ENCODE measurements at places on chromosomes 3 and 15.

DNA sequence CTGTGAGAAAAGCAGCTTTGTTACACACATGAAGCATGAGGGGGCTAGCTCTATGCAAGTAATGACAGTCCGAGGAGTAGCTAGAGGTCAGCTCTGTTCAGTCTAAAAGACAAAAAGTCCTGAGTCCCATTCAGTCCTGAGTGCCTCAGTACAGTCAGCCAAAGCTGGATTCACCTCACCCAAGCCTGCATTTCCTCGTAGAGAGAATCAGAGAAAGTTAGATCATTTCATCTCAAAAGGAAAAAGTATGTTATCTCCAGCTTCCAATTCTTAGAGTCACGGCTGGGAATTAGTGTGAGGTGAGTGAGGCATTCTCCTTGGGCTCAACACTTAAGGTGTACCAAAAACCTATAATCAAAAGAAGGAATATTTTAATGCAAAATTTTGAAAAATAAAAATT lies 5.9 kb upstream of the ACP3 start:
- no peak for DNase-seq

- no peak for DNase-seq
These were observed 39.2 kb upstream of the LEKR1 start for GRCh38 chr3:156787001-156787400.

- DNase-seq, result no peak
These were observed 120.2 kb upstream of the IGF1R start for GRCh38 chr15:98528046-98528725.

DNA sequence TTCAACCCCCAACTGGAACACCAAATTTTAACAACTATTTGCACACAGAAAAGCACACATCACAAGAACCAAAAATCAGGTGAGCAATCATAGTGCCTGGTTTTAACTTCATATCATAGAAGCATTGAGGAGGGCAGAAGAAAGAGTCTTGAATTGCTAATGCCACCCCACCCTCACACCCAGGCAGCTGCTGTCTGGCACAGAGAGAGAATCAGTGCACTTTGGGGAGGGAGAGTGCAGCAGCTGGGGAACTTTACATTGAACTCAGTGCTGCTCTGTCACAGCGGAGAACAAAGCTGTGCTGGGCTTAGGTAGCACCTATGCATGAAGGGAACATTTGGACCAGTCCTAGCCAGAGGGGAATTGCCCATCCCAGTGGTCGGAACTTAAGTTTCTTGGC lies 76.0 kb upstream of the KBTBD8 start:
- DNase-seq, result no peak

DNA sequence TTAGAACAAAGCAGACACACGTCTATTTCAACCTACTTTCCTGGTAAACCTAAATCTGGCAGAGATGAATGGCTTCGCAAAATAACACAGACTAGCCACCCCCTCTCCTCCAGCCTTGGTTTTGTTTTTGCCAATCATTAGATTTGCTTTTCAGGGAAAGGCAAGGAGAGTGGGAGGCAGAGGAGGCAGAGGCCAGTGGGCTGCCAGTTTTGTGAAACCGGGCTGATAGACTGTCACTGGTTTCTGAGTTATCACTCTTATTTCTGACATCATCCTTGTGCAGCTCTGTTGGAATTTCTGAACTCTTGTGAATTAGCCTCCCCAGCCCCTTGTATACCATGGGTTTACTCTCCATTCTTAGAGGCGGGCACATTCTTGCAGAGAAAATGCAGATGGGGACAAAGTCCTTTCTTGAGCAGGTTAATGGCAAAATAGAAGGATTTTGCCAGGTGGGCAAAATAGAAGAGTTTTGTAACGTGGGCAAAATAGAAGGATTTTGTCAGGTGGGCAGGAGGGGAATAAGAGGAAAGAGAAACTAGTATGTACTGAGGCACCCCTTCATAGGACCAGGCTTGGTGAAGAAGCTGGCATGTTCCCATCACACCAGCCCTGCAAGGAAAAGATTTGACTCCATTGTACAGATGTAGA lies 3.2 kb upstream of the FEM1B start:
- no peak for DNase-seq

- DNase-seq, result no peak
These were observed 848 bp downstream of the NCEH1 start for GRCh38 chr3:172709774-172710663.

GRCh38 chr3:124429129-124429815 lies 301.0 kb upstream of the UMPS start:
- peak; percentile 30 for DNase-seq

DNA sequence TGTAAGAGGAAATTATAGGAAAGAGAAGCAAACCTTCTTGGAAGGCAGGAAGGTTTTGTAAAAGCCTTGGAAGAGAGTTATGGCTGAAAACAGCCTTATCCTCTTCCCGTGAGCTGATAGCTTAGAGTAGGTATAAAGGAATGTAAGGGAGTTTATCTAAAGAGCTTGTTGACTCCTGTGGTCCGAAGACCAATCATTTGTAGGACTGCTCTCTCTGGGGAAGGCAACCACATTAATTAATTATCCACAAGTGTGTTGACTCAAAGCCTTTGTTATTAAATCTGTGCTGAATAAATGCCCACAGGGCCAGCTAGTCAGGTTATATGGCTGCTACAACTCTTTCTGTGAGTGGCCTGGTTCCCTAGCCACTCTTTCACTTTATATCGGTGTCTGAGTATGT lies 452.1 kb upstream of the RASGRP1 start:
- peak; percentile 44 for DNase-seq

GRCh38 chr3:11221818-11222415 lies 50.3 kb upstream of the ATG7 start:
- DNase-seq, result no peak

- no peak for DNase-seq
These were observed 6.1 kb downstream of the IQCF5 start for GRCh38 chr3:51869304-51869703.

DNA sequence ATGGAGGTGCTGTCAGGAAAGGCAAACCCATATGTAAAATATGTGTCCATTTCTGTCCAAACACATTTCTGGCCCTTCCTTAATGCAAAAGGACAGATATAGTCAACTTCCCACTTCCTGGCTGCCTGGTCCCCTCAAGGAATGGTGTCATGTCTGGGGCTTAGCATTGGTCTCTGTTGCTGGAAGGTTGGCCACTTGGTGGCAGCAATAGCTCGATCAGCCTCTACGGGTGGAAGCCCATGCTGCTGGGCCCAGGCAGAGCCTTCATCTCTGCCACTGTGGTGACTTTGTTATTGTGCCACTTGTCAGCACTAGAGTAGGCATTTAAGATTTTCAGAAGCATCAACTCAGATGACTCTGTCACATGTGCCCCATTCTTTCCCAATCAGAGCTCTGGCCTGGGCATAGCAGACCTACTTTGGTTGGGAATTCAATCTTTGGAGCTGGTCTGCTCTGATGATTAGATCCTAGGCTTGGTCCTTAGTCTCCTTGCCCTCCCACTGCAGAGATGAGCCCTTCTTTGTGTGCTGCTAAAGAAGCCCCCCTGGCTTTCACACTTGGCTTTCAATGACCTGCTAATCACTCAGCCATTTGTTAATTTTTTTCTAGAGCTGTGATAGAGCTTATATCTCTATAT lies 51.0 kb upstream of the SPSB4 start:
- peak; percentile 49 for DNase-seq

DNA sequence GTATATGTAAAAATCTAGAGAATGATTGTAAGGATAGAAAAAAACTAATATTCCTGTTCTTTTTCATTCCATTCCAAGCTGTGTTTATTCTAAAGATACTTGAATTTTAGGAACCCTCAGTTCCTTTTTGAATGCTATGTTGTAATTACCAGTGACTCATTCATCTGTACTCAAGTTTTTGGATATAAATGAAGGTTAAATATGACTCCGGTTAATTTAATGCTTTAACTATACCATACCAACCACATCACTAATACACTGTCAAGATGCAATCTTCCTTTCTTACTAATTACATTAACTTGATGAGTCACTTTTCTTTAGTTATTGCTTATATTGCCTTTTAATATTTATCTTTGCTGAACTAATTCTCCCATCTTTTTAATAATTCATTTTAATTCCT lies 68.8 kb upstream of the ZNF148 start:
- DNase-seq, result peak; percentile 55

DNA sequence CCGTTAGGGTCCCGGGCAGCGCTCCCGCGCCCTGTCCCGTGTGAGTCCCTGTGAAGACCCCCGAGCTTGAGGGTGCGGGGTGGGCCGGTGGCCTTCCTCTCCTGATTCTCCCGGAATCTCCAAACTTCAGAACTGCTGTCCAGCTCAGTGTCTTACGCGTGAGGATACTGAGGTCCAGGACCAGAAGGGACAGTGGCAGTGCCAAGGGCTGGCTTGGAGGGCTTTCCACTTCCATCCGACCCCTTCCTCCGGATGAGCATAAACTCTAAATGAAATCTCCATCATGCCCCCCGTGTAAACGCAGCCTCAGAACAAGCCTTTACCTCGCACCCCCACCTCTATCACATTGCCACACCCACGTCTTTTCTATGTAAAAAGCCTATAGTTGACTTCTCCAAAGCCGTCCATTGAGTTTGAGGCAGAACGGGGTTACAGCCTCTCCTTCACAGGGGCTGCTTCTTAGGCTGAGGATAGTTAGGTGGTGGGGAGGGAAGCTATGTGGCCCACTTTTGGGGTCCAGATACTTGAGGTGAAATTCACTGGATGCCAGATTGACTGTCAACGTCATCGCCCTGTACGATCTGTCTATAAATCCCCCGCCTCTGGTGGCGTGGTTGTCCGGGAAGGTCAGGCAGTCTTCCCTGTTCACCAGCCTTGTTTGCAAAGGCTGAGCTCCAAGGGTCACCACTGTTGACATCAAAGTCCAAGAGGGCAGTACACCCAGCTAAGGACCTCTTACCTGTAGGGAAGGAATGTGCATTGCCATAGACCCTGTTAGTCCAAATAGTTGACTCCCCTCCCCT lies 1.1 kb downstream of the EDEM1 start:
- DNase-seq, result peak; percentile 33

GRCh38 chr15:32060706-32061105 lies 30.4 kb downstream of the CHRNA7 start:
- DNase-seq, result no peak

DNA sequence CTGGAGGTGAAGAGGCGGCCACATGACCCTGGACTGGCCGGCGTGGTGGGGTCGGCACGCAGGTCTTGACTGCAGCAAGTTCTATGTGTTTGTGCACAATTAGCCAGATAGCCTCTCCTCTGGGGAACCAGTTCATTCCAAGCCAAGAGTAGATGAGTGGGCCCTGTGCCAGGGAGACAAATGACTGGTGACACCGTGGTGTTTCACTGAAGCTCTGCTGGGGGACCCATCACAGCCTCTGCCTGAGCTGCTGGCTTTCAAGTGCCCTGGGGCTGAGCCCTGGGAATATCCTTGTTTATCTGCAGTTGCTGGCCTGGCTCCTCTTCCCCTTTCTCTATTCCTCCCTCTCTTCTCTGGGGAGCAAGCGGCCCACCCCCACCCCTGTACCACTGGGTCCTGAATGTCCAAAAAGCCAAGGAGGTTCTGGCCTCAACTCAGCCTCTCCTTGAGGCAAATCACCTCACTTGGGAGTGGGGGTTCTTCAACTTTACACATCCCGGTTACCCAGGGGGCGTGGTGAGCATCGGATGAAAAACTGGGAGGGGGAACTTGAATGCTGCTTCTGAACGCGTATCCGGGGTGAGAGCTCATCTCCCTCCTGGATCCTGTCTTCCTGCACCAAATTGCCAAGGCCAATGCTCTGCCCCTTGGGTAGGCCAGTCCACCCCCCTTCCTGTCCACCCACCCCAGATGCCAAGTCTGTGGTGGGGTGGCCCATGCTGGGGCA lies 199.6 kb upstream of the LYSMD4 start:
- DNase-seq, result no peak

GRCh38 chr3:74768010-74768409 lies 153.6 kb upstream of the CNTN3 start:
- no peak for DNase-seq

DNA sequence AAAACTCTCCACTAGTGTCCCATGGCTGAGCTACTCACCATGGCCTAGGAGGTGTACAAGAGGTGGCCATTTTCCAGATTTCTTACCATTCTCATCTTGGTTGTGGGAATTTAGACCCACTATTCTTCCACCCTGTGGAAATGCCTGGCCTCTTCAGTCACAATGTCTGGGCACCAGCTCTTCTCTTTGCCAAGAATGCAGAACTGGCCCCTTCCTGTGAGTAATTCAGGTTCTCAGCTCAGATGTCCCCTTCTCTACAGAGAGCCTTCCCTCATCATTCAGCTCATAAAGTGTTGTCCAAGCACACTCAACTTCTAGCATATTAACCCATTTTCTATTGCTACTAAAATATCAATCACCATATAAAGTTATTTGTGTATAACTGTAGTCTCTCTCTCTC lies 575.5 kb upstream of the KCNMB2 start:
- DNase-seq, result no peak

- DNase-seq, result no peak
These were observed 14.4 kb upstream of the KY start for GRCh38 chr3:134665243-134665642.

- peak; percentile 92 for DNase-seq
These were observed 778.5 kb downstream of the MECOM start for GRCh38 chr3:168885028-168885427.

DNA sequence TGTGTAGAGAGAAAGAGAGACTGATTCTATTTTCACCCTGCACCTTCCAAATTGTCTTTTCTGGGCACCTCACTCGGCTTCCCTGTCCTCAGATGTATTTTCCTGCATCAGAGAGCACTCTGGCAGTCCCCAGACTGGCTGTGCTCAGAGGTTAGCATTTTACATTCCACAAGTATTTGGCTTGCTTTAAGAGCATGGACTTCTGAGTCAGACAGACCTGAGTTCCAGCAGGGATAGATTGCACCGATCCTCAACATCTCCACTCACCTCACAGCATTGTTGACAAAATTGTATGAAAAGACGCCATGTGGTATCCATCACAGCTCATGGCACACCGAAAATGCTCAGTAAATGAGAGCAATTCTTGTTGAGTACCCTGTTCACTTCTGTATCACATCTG lies 45.6 kb downstream of the SST start:
- DNase-seq, result no peak

DNA sequence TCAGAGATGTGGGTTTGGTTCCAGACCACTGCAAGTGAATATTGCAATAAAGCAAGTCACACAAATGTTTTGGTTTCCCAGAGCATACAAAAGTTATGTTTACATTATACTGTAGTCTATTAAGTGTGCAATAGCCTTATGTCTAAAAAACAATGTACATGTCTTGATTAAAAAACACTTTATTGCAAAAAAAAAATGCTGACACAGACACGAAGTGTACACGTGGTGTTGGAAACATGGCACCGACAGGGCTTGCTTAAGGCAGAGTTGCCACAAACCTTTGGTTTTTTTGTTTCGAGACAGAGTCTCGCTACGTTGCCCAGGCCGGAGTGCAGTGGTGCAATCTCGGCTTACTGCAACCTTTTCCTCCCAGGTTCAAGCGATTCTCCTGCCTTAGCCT lies 50.1 kb downstream of the RAB11A start:
- DNase-seq, result no peak

- no peak for DNase-seq
These were observed 501.5 kb downstream of the ROBO2 start for GRCh38 chr3:77541203-77541922.

Data from astrocyte of the spinal cord (primary cell).